ENCODE measurements at places on chromosomes 11 and 22.

- no peak for DNase-seq
Measured at GRCh38 chr11:66904561-66904960, 47.7 kb downstream of the LRFN4 start.

DNA sequence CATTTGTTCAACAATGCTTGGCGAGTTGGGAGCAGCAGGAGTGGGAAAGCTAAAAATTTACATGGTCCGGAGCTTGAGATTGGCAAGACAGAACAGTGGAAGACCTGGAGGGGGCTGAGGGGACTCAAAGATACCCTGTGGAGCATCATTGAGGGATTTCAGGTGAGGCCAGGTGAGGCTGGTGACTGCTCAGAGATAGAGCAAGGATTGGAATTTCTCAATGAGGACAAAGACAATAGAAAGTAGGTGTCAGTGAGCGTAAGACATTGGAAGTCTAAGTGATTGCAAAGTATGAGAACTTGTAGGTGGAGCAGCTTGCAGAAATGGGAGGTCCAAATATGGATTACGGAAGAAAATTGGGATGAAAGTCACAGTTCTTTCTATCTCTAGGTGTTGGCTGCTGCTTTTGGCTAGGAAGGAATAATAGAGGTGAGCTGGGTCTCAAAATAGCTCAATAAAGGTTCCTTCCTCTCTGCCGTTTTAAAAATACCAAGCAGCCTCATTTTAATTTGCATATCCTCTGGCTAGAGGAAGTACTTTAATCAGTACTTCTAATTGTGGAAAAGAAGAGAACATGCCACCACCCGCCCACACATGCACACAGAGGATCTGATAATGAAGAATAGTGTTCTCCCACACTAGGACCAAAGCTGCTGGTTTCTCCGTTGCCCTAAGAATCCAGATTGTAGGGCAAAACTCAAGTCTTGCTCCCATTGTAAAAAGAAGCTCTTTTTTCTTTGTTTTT lies 41.8 kb upstream of the SORL1-AS1 start:
- DNase-seq = no peak

DNA sequence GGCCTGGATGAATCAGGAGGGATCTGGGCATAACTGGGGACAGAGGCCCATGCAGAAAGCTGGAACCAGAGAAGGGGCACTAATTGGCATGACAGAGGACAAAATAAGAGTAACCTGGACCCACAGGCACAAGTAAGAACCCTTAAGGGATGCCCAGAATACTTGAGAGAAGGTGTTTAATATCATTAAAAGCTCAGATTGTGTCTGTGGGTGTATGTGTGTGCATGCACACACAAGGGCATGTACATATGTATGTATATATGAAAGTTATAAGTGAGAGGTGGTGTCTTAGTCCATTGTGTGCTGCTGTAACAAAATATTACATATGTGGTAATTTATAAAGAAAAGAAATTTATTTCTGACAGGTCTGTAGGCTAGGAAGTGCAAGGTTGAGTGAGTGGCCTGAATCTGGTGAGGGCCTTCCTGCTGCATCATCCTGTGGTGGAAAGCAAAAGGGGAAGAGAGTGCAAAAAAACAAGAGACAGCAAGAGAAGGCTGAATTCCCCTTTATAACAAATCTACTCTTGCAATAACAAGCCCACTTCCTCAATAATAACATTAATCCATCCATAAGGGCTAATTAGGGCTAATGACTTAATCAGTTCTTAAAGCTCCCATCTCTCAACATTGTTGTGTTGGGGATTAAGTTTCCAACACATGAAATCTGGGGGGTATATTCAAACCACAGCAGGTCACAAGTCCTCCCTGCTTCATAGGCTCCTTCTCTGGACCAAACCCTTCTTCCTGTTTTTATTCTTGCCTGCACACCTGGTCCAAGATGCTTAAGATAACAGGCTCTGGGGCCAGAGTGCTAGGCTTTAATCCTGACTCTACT lies 68.3 kb upstream of the POU2AF2 start:
- DNase-seq = no peak

DNA sequence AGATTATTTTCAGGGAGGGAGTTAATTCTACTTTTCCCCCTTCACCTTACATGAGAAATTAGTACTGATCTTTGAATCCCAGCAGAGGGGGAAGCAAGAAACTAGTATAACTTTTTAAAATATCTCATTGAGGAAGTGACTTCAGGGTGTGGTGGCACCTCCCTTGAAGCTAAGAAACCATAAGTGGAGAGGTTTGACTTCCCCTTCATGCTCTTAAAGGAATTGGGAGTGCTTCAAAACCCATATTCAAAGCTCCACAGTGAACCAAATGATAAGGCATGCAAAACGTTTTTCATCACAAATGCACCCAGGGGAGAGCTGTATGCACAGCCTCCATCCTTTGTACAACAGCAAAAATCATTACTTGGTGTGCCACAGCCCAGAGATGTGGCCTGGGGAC lies 540 bp downstream of the MS4A14 start:
- DNase-seq = no peak

DNA sequence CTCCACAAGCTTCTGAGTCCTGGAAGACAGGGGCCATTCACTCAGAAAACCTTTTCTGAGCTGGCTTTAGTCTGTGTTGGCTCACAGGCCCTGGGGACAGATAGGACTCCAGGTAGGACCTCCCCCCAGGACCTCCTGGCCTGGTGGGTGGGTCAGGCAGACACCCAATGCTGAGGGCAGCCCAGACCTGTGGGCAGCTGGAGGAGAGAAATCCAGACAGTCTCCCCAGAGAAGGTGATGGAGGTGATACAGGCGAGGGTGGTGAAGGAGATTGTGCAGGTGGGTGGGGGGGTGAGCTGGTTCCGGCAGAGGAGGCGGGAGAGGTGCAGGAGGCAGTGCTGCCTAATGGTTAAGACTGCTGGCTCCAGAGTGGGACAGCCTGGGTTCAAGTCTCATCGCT lies 15.6 kb downstream of the LRRC32 start:
- DNase-seq = no peak

DNA sequence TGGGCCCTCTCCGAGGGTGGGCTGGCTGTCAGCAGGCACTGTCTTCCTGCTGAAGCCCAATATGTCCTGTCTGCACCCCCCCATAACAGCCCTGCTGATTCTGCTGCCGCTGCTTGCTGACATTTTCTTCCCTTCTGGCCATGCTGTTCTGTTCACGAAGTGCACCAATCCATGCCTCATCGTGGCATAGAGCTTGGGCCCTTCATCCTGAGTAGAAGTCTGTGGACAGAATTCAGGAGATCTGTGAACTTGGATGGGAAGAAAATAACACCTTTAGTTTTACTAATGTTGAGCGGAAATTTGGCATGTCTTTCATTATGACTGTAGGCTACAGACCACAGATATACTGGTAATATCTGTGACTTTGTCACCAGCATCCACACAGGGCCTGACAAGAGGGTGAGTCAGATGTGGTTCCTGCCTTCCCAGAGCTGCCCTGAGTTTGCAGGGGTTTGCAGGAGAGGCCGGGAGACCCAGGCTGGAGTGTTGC lies 14.1 kb upstream of the KIAA0930 start:
- DNase-seq = no peak

DNA sequence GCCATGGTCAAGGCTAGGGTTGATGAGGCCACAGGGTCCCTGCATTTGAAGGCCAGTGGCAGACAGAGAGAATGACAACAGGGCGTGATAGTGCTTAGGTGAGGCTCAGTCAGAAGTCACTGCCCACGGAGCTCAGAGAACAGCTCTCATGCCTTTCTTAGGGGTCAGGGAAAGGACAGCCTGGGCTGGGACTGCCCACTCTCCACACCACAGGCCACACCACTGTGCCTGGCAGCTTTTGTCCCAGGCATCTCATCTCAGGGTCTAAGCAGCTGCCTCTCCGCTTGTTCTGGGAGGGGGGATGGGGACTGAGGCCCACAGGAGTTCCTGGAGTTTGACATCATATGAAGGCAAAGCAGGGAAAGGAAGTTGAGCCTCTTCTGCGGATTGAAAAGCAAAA lies 150.2 kb upstream of the B3GAT1 start:
- no peak for DNase-seq

DNA sequence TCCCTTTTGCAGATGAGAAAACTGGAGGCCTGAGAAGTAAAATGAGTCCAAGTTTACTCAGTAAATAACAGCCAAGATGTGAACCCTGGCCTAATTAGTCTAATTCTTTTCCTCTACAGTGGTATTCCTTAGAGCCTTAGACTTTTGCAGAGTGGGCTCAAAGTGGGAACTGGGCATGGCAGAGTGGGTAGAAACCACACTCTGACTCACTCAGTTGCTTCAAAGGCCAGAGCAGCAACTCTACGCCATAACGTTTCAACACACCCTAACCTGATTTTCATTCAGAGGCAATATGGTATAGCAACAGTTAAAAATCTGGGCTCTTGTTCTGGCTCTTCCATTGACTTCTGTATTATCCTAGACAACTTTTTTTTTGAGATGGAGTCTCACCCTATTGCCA lies 2.8 kb downstream of the THRSP start:
- no peak for DNase-seq

DNA sequence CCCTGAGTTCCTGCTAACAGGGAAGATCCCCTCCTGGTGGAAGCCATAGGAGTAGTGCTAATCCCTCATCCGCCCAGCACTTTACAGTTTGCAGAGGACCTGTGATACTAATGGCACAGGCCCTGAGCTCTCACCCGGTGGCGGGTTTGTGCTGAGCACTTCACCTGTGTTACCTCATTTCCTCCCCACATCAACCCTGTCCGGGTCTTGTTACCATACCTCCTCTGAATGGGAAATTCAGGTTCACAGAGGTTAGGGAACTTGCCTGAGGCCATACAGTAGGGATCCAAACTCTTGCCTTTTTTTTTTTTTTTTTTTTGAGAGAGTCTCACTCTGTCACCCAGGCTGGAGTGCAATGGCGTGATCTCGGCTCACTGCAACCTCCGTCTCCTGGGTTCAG lies 25.2 kb downstream of the CAPN1 start:
- DNase-seq = no peak

- no peak for DNase-seq
Measured at GRCh38 chr11:18071098-18071705, 25.1 kb upstream of the TPH1 start.

GRCh38 chr11:109867784-109868183 lies 225.4 kb upstream of the ZC3H12C start:
- no peak for DNase-seq

DNA sequence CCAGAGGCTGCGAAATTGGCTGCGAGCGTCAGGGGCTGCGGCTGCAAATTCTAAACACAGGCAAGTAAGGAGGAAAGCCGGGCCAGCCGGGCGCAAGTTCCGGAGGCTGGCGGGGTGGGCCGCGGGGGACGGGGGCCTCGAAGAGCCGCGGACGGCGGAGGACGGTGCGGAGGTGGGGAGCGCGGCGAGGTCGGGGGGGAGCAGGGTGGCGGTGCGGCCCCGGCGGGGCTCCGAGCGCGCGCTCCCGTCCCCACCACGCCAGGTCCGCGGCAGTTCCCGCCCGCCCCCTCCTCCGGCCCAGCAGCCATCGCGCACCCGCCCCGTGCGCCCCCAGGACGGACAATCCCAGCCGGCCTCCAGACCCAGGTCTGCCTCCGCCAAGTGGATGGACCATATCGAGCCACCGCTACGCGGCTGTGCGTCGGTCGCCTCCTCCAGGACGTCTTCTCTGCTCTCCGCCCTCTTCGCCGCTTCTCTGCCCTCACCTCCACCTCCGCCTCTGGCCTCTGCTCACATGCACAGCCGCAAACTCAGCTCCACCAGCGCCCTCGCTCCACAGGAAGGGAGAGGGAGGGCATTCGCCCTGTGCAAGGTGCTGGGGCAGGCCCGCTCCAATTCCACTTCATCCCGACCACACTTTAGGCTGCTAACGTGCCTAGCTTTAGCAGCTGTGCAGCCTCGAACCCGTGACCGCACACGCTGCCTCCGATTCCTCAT lies 7.2 kb downstream of the ELFN2 start:
- no peak for DNase-seq

GRCh38 chr11:7612661-7613393 lies 60.5 kb downstream of the CYB5R2 start:
- DNase-seq = no peak
